Heart left ventricle (tissue), 16 donors: ENCODE measurements at places on chromosomes 12 and 14. TPM values are rescaled to one million over a fixed set of nuclear protein-coding genes. Genes with fewer than 3 reads are reported as not detected.
A peak's percentile ranks its signal among the peaks of the same experiment; 100 is the strongest.

TMTC2 gene
- 3.3 TPM for total RNA-seq

WNT1 gene
- total RNA-seq: not detected

SLC16A7 gene
- total RNA-seq: 227 TPM

RD3L gene
- total RNA-seq: 22.0 TPM

DNA sequence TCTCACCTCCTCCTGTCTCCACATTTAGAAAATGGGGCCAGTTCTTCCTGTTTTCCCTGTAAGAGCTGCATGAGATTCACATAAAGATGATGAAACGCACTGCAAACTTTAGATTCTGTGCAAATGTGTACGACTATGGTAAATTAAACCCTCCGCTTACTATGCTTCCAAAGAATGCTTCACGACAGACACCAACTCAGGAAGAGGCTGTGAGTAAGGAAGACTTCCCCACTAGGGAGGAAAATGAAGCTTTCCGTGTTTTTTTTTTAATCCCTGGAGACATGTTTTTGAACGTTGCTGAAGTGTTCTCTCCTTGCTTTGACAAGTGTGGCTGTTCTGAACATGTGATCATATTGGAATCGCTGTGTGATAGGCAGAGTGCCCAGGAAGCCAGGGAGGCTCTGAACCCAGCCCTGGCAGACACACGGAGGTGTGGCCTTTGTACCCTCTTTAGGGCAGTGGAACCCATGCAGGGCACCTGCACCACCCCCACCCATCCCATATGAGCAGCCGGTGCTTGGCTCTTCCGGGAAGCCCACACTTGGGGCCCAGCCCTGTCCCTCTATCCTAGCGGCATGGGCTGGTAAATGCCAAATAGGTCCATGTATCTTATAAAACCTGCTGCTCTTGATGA is 7.5 kb upstream of the SYNE3 start:
- peak; percentile 44 for DNase-seq

DNA sequence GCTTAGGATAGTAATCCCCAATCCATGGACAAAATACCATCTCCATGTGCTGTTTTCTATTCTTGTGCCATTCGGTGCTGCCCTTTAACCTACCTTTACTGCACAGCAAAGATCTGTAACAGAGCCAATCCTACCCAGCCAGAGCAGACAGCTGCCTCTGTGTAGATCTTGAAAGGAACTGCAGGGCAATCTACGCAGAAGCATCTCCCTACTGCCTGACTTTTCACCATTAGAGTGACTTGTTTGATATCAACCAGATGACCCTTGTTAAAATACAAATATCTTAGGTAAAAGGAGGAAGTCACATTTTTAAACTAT is 33.9 kb upstream of the PPM1A start:
- no peak for DNase-seq

- DNase-seq: no peak
Observed at GRCh38 chr14:32932302-32932913, 6.3 kb upstream of the NPAS3 start.

DNA sequence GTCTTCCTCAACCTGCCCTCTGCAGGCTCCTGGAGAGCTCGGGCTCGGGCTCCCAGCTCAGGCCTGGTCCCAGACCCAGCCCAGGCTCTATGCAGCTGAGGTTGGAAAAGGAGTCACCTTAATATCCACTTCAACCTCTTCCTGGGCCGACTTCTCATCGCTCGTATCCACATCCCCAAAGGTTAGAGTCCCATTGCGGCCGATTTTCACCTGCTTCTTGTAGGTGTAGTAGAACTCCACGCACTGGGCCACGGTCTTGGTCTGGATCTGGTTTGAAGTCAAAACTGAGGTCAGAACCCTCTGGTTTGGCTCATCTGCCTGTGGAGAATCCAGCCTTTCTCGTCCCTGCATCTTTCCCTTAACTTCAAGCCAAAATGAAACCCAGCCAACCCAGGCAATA is 8.4 kb upstream of the PNMA1 start:
- no peak for DNase-seq

DNA sequence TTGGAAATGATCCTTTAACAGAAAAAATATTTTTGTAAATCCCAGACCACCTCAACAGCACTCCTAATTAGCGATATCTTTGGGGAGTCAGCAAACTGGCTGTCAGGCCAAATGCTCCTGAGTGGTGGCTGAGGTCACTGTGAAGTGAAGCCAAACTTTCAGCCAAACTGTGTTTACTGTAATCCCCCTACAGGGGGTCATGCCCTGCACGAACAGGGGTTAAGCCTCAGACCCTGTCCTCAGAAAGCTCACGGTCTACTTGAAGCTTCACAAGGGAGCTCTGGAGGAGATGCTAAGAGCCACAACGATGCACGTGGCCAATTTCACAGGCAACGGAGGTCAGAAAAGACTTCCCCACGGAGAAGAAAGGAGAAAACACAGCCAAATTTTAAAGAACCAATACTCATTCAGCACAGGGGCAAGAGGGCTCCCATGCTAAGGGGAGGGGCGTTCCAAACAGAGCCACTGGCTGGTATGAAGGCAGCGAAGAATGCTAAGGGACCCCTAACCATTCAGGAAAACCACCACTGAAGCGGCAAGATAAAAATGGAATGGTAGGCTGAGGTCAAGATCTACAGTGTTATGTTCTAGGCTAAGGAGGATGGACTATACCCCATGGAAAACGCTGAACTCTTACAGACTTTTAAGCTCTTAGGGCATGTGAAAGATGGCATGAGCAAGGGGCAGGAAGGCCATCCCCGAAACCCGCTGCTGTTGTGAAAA is 105.4 kb downstream of the ITPR2 start:
- no peak for DNase-seq

DNA sequence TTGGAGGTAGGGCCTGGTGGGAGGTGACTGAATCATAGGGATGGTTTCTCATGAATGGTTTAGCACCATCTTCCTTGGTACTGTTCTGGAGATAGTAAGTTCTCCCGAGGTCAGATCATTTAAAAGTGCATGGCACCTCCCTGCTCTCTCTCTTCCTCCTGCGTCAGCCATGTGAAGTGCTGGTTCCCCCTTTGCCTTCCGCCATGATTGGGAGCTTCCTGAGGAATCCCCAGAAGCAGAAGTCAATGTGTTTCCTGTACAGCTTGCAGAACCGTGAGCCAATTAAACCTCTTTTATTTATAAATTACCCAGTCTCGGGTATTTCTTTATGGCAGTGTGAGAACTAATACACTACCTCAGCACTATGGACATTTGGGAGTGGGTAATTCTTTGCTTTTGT is 4.8 kb upstream of the LGMN start:
- DNase-seq: peak; percentile 43

- no peak for DNase-seq
Observed at GRCh38 chr12:112684742-112685141, 106.8 kb upstream of the RPH3A start.

GRCh38 chr12:103623716-103624115 is 36.6 kb downstream of the STAB2 start:
- DNase-seq: no peak

GRCh38 chr14:37262649-37263048 is 64.9 kb downstream of the MIPOL1 start:
- DNase-seq: no peak
